ENCODE measurements at places on chromosomes 2 and 18.

DNA sequence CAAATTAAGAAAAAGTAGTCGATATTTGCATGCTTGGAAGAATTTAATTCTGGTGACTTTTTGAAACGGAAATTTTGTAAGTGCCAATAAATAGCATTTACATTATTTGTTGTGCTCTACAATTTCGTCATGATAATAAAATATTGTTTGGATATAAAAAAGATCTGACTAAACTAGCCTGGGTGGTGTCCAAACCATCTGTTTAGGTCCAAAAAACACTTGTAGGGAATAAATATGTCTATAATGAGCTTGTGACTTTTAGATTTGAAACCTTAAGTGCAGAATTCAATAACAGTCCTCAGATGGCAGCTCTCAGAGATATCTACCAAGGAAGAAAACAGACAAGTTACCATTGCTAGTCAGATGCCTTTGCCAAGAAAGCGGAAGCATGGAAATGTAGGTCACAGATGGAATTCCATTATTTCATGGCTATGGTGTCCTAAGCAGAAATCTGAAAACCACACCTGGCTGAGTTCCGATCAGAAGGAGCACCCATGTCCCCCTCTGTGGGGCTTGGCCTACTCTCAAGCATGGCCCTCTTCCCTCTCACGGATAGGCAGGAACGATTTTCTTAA lies 731.1 kb downstream of the RNF144A start:
- no peak for DNase-seq

- no peak for DNase-seq
Observed at GRCh38 chr2:229572507-229573271, 141.7 kb downstream of the DNER start.

DNA sequence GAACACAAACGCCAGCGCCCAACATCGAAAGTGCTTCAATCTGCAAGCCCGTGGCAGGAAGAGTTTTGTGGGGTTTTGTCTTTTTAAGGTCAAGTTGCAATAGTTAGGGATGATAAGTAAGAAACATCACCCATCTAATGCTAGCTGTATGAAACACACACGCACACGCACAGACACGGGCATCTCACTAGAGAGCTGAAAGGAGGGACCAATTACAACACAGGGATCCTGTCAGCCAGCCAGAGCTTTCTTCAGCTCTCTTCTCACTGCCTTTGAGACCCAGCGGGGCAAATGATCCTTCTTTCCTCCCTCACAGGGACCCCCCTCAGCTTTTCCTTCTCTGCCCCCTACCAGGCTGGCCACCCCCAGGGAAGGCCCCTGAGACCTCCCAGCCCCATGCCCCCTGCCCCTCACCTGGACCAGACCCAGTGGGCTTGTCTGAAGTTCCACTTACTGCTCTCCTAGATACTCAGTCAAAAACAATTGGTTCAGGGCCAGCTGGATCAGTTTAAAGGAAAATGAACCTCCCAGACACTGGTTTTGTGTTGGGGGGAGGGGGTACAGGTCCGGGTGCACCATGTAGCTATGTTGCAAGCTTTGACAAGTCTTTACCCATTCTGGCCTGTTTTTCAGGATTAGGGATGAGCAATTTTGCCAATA lies 17.9 kb downstream of the CYP26B1 start:
- no peak for DNase-seq

DNA sequence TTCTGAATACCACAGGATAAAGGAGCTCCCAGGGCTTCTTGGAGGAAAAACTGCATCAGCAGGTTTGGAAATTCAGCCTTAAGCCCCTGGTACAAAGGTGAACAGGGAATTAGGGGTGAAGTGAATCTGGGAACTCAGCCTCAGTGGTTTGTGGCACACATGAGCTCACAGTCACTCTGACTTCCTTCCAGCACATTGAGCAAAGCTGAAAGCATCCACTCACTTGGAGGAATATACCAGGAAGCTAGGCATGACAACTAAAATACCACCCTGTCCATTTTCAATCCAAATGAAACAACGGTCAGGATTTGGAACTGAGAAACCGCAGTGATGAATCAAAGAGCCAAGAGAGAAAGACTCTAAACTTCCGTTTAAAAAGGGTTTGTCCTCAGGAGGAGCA lies 216.1 kb downstream of the ICOS start:
- DNase-seq: peak; percentile 6

GRCh38 chr2:41968182-41968578 lies 79.6 kb upstream of the PKDCC start:
- DNase-seq: no peak

- no peak for DNase-seq
Observed at GRCh38 chr18:55421308-55421614, 166.7 kb downstream of the TCF4 start.

GRCh38 chr2:9753665-9754531 lies 89.4 kb upstream of the TAF1B start:
- DNase-seq: no peak

GRCh38 chr2:241514986-241515737 lies 6.8 kb upstream of the STK25 start:
- no peak for DNase-seq

DNA sequence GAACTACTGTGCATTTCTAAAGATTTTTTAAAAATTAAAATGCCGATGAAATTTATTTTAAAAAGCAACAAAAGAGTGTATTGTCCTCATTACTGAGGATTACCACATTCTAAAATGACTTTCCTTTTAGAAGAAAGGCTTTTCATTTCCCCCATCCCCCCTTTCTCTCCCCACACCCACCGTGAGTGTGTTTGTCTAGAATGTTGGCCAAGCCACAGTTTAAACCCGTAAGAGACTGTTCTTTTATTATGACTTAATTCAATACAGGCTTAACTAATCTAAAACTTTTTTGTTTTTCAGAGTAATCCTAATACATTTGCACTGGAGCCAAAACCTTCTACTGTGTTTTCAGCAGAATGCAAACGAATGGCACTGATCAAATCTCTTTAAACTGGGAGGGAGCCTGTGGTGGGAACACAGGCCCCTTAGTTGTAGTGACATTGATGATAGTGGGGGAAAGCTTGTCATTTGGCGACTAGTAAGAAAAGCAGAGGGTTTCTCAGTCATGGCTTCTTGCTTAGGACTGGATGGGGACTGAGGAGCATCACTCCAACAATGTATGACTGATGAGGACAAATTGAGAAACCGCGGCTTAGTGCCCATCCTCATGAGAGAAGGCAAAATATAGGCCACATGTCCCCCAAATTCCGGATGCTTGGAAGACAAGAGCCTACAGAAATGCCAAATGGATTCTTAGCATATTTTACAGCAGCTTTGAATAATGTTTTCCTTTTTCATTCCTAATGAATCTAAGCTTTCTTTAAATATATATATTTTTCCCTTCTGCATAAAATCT lies 154.0 kb upstream of the SMIM21 start:
- DNase-seq: no peak

GRCh38 chr2:215746226-215746886 lies 267.0 kb downstream of the MREG start:
- DNase-seq: no peak

Data from renal cortical epithelial cell (primary cell).